T-helper 17 cell (primary cell): ENCODE measurements at places on chromosomes 7 and 10. TPM values are rescaled to one million over a fixed set of nuclear protein-coding genes. Genes with fewer than 3 reads are reported as not detected.

ABCA13 gene
- not detected for total RNA-seq

DNA sequence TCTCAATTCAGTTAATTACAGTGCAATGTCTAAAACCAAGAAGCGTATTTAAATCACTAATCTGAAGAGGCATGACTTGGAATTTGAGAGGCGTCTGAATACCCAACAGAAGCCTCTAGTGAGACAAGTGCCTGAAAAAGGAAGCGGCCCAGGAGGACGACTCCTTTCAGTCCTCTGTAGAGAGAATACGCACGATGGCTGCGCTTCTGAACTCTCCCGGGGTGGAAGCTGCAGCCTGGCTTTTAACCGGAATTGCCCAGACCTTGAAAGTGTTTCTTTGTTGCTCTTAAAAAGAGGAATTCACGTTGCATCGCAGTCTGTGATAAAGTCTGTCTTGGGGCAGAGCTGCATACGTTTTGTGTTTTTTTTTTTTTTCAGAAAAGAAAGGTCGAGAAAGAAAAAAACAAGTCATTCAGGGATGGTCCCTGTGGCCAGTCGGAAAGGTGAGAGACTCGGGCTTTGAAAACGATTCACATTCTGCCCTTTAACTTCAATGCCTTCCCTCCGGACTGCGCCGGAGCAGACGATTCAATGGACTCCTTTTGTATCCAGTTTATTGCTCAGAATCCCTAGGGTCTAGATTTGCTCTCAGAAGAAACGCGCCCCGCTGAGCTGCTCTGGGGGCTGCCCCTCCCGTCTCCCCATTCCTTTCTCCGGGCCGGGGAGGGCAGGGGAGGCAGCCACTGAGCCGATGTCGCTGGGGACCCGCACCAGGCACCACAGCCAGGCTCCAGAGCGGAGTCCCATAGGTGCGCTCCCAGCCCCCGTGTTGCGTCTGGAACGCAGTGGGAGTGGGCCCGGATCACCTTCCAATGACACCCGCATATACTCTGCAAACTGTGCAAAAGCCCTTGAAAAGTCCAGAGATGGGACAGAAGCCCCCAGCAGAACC, 994 bp upstream of the PTF1A start:
- peaks cover 2% of the 10 kb centered on the region for H3K36me3 ChIP-seq
- DNase-seq = no peak
- no peak overlapping the region for H3K4me3 ChIP-seq
- H3K27ac ChIP-seq = no peak overlapping the region
- H3K4me1 ChIP-seq = no peaks in the 10 kb centered on the region

DNA sequence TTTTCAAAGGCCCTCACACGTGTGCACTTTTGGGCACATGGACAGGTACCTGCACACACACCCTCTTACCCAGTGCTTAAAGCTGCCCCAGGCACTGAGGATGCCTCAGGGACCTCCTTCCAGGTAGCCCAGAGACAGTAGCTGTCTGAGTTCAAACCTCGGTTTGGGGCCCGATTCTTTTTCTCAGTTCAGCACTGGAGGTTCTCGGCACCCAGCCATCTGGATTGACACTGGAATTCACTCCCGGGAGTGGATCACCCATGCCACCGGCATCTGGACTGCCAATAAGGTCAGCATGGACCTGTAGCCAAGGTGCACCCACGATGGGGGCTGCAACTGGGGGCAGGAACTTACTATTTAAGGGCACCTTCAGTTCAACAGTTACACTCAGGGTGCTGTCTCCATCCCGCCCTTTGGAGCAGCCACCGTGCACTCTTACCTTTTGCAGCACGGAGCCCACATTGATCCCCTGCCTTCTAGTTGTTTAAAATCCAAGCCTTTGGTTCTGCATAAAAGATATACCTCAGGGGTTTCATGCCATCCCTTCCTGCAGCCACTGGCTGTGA, 17.7 kb downstream of the CPA5 start:
- peaks cover 11% of the 10 kb centered on the region for H3K4me1 ChIP-seq
- no peak overlapping the region for H3K27ac ChIP-seq
- no peak for DNase-seq
- H3K27me3 ChIP-seq = peaks cover 6% of the 10 kb centered on the region
- no peaks in the 10 kb centered on the region for H3K36me3 ChIP-seq

GRCh38 chr7:136617176-136617575, 251.3 kb upstream of the CHRM2 start:
- no peak overlapping the region for H3K27ac ChIP-seq
- no peaks in the 10 kb centered on the region for H3K27me3 ChIP-seq
- H3K4me3 ChIP-seq = no peak overlapping the region

GRCh38 chr7:112510001-112510742, 29.4 kb downstream of the LSMEM1 start:
- H3K4me1 ChIP-seq = no peaks in the 10 kb centered on the region
- H3K4me3 ChIP-seq = no peak overlapping the region
- no peaks in the 10 kb centered on the region for H3K36me3 ChIP-seq
- peaks cover 52% of the 10 kb centered on the region for H3K27me3 ChIP-seq
- no peak overlapping the region for H3K27ac ChIP-seq
- DNase-seq = no peak

AQP1 gene
- 0.35 TPM for total RNA-seq

DNA sequence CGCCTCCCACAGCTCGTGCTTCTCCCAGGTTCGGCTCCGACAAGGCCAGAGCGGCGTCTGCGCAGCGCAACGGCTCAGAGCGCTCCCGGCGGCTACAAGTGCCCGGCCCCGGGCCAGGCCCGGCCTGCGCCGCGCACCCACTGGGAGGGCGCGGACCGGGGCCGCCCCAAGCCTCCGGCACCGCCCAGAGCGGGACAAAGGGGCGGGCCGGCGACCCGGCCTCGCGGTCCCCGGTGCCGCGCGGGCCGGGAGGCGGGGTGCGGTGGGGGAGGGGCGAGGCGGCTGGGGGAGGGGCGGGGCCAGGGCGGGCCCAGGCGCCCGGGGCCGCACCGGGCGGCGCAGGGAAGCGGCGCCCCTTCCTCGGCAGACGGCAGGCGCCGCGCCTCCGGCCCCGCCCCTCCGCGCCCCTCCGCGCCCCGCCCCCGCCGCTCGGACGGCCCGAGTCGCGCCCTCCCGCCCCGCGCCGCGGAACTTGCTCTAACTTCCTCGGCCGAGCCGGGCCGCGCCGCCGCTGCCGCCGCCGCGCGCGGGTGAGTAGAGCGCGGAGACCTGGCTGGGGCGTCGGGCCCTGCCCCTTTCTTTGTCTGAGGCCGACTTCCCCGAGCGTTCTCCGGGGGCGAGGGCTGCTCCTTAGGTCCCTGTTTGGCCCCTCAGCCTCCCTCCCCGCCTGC, at the start of gene TSPAN14:
TSS of gene TSPAN14 (plus strand) at position 469 of the 671 bp plus-strand sequence. CDS start 34,924 bp downstream, outside the sequence.
- H3K36me3 ChIP-seq = peaks cover 3% of the 10 kb centered on the region
- peak; percentile 53 for DNase-seq
- peak within 1 kb of the TSS; percentile 97 for H3K4me3 ChIP-seq
- peaks cover 30% of the 10 kb centered on the region for H3K4me1 ChIP-seq

DNA sequence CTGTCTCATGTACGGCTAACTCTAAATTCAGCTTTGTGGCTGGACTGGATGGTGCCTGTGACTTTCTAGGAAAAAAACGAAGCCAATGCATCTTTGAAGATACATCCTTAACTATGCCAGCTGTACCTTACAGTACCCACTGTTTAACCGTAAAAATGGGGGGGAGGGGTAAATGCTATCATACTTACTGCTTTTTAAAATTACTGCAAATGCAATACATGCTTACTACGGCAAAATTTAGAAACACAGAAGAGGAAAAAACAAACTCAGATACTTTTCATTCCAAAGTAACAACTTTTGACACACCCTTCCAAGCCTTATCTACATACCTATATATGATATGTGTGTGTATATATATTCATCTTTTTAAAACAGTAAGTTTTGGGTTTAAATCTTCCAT, 20.4 kb upstream of the GLCCI1 start:
- no peak for DNase-seq
- no peaks in the 10 kb centered on the region for H3K27me3 ChIP-seq
- H3K36me3 ChIP-seq = peaks cover 2% of the 10 kb centered on the region
- no peak overlapping the region for H3K27ac ChIP-seq

CBX3 gene
- 102 TPM for total RNA-seq

DNA sequence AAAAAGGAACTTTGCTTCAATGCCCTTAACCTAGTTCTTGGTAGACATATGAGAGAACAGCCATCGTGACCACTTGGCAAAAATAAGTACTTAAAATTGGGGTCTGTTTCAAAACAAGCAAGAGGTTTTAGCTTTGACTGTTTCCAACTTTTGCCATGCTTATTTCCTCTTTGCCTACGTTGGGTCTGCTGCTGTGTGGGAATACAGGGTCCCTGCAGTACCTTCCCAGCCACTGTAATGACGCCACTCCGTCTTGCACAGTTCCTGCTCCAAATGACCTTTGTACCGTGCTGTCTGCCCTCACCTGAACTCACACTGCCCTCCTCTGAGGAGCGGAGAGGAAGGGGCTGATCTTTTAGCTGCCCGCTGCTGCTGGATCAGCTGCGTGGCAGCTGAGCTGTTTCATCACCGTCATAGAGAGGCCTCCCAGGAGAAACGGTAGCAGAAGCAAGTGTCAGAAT, 133.1 kb downstream of the MAPK8 start:
- H3K4me1 ChIP-seq = no peaks in the 10 kb centered on the region
- no peak overlapping the region for H3K27ac ChIP-seq
- no peak for DNase-seq
- H3K4me3 ChIP-seq = no peak overlapping the region

DNA sequence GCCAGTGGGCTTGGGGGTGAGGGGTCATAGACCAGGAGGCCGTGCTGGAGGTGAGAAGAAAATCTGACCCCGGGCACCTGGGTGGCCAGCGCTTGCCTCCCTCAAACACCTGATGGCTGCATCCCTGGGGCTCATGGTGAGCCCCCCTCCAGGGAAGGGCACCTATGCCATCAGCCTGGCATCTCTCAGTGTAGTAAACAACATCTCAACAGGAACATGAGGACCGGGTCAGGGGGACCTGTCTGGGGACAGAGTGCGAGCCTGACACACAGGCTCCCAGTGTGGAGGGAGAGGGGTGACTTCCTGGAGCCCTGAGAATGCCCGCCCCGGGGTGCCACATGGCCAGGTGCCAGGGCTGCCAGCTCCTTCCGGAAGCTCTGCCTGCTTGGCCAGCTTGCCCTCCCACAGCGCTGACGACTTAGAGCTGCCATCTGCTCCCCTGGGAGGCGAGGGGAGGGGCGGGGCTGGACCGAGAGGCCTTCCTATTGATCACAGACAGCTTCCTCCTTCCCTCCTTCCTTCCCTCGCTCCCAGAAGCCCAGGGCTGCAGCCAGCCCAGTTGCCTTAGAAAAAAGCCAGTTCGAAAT, 12.3 kb downstream of the STX1A start:
- H3K4me1 ChIP-seq = peaks cover 15% of the 10 kb centered on the region
- H3K4me3 ChIP-seq = peak overlapping the region; percentile 25
- H3K36me3 ChIP-seq = no peaks in the 10 kb centered on the region
- peak overlapping the region; percentile 66 for H3K27ac ChIP-seq
- H3K27me3 ChIP-seq = no peaks in the 10 kb centered on the region

DNA sequence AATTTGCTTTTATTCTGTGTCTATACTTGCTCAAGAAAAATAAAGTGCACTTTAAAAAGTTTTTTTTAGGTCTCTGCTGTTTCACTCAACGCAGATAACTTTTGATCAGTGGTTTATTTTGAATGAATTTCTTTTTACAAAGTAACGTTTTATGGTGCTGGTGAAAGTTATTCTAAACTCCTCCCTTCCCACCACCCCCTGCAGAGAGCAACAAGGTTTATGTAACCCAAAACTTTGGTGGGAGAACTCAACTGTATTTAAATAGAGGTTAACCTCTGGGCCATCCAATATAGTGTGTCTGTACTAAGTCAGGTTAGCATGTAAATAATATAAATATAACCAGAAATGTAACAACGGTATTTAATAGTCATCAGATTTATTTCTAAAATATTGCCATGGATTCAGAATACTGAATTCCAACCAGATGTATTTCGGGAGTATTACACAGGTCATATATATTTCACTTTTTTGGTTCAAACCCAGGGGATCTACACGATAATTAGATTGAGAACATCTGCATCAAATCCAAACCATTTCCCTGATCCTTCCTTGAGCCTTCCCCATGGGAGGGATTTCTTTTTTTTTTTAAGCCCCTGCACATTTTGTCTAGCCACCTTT, 3.9 kb upstream of the CUX1 start:
- H3K27ac ChIP-seq = no peak overlapping the region
- peak overlapping the region; percentile 66 for H3K4me3 ChIP-seq
- H3K27me3 ChIP-seq = no peaks in the 10 kb centered on the region
- DNase-seq = no peak

GIMAP8 gene
- 12.0 TPM for total RNA-seq

DNA sequence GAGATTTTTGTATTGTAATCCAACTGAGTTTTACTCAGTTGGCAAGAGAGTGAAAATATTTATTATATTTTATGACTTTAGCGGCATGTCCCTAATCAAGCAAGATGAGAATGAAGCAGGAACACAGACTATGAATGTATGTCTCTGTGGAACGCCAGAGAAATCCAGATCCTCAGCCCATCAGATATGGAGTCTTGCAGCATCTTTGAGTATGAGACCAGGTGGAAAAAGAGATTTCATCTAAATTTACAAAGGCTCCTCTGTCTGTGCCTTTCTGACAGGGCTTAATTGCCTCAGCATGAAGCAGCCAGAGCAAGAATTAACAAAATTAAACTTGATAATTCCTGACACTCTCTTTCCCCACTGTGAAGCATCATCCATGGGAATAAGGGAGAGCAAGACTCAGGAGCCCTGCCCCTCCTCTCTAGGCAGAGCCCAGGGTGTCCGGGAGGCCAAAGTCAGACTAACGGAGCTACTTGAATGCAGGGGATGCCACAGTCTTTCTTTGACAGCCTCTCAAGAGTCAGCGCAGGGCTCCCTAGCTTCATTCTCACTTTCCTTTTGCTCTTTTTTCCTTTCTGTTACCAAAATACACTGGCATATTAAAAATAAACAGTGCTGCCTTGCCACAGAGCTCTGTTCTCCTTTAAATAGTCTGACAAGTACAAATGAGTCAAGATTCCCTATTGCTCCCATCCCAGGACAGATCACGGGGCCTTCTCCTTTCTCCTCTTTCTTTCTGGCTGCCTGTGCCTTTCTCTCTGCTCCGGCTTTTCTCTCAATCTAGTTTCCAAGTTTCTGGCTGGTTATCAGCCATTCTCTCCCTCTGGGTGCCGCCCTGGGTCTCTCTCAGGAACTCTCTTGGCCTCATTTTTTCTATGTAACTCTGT, 132.2 kb upstream of the INHBA start:
- no peaks in the 10 kb centered on the region for H3K36me3 ChIP-seq
- DNase-seq = no peak
- no peak overlapping the region for H3K27ac ChIP-seq
- no peaks in the 10 kb centered on the region for H3K27me3 ChIP-seq

KAZALD1 gene
- total RNA-seq = not detected

GRCh38 chr10:92965314-92965713, 95.3 kb upstream of the CYP26C1 start:
- no peaks in the 10 kb centered on the region for H3K27me3 ChIP-seq
- H3K4me1 ChIP-seq = peaks cover 2% of the 10 kb centered on the region
- DNase-seq = no peak
- no peaks in the 10 kb centered on the region for H3K36me3 ChIP-seq
